ENCODE measurements at places on chromosomes 5 and 9.
A peak's percentile ranks its signal among the peaks of the same experiment; 100 is the strongest.

GRCh38 chr9:132516301-132516700 is 66.1 kb upstream of the BARHL1 start:
- DNase-seq, result no peak

DNA sequence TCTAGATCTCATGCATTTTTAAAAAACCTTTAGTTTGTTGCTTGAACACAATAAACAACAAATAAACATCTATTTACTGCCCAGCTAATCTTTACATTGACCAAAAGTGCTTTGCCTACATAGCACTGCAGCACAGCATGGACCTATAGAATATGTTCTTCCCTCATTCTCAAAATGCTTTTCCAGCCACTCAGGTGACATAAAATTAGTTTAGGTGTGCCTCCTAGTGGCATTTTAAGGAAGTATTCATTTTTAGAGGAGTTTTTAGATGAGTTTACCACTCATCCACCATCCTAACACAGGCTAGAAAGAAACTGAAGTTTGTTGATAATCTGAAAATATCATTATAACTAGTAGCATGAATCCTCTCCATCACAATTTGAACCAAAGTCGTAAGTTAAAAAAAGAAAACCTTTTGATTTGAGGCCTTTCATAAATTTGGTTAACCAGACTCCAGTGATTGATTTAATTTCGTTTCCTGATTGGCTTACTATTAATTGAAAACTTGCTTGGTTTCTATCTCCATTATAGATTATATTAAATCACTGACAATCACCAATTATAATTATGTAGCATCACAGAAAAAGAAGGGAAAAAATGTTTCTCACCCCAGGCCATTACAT is 12.6 kb downstream of the PLGRKT start:
- peak; percentile 47 for DNase-seq

GRCh38 chr5:158320178-158320674 is 461.3 kb upstream of the CLINT1 start:
- DNase-seq, result no peak

DNA sequence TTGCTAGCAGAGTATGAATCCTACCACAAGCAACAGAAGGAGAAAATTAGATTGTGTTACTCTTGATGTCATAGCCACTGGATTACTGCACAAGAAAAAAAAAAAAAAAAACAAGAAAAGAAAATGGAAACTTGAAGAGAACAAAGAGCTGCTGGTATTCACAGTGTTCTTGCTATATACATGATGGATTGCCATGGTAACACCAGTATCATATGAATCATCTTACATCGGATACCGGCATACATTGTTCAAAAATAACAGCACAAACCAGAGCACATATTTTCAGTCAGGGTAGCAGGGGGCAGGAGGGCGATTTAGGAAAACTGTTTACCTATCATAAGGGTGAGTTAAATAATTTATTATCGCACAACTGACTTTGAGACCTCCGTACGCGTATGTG is 472.9 kb downstream of the PDE4D start:
- no peak for DNase-seq

GRCh38 chr5:157842185-157842584 is 16.8 kb downstream of the CLINT1 start:
- no peak for DNase-seq

DNA sequence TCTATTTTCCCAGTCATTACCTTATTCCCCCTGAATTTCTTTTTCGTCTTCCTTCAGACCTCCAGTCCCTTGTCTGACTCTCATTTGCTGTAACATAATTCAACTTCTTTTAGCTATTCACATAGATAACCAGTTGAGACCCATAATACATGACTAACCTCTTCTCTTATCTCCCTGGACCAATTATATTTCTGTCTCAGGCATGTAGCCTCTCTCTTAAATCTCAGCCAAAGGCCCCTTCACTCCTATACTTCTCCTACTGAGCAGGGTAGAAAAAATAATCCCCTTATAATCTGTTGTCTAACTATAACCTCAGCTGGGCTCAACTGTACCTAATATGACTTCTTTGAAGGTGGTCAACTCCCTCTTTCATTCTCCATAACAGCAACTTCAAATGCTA is 20.9 kb downstream of the RANBP6 start:
- no peak for DNase-seq

GRCh38 chr5:9381464-9381863 is 164.4 kb downstream of the SEMA5A start:
- DNase-seq, result no peak

GRCh38 chr5:133851521-133851920 is 116.9 kb downstream of the C5orf15 start:
- DNase-seq, result no peak

- no peak for DNase-seq
Observed at GRCh38 chr5:132325691-132326090, 31.5 kb downstream of the SLC22A4 start.

- DNase-seq, result no peak
Observed at GRCh38 chr9:84235511-84235910, 105.0 kb downstream of the SLC28A3 start.

GRCh38 chr5:132396589-132397031 is 27.1 kb downstream of the SLC22A5 start:
- DNase-seq, result no peak

GRCh38 chr9:134378901-134379338 is 52.7 kb downstream of the RXRA start:
- no peak for DNase-seq

- peak; percentile 60 for DNase-seq
Observed at GRCh38 chr5:17143335-17143734, 74.1 kb upstream of the BASP1 start.

- no peak for DNase-seq
Observed at GRCh38 chr5:86644843-86645242, 27.1 kb downstream of the COX7C start.

DNA sequence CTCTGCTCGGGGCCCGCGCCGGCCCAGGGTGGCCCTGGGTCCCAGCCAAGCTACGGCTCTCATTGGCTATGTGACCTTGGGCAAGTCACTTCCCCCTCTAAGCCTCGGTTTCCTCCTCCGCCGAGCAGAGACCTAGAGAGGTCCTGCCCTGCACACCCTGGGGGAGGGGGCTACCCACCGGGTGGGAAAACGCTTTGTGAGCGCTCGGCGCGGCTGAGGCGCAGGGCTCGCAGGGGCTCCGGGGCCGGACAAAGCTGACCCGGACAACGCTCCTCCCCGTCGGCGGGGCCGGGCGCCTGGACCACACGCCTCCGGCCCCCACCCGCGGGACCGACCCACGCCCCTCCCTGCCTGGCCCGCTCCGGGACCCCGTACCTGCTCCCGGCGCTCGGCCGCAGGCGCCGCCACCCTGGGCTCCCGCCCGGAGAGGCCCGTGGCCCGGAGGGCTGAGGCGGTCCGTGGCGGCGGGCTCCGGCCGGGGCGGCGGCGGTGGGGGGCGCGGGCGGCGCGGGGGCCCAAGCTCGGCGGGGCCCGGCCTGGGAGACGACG is 85.7 kb upstream of the MELK start:
- DNase-seq, result peak; percentile 39

- DNase-seq, result no peak
Observed at GRCh38 chr9:128552744-128553440, 505 bp downstream of the SPTAN1 start.

DNA sequence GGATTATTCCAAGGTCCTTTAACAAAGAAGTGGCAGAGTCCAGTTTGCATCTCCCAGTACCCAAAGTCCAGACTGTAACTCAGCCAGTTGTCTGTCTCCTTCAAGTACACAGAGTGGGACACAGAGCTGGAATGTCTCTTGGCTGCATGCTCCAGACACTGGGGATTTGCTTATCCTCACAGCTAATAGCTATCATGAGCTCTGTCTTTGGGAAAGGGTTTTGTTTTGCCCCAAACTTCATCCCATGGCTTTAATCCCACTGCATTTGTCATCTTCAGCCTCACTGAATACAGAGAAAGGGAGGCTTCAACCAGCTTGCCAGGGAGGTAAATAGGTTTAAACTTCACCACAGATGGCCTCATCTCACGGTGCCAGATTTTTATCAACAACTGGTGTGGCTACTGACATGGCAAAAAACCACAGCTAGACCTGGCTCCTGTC is 412.2 kb upstream of the SLC24A2 start:
- DNase-seq, result no peak

- DNase-seq, result no peak
Observed at GRCh38 chr5:33417632-33418031, 23.1 kb upstream of the TARS1 start.

DNA sequence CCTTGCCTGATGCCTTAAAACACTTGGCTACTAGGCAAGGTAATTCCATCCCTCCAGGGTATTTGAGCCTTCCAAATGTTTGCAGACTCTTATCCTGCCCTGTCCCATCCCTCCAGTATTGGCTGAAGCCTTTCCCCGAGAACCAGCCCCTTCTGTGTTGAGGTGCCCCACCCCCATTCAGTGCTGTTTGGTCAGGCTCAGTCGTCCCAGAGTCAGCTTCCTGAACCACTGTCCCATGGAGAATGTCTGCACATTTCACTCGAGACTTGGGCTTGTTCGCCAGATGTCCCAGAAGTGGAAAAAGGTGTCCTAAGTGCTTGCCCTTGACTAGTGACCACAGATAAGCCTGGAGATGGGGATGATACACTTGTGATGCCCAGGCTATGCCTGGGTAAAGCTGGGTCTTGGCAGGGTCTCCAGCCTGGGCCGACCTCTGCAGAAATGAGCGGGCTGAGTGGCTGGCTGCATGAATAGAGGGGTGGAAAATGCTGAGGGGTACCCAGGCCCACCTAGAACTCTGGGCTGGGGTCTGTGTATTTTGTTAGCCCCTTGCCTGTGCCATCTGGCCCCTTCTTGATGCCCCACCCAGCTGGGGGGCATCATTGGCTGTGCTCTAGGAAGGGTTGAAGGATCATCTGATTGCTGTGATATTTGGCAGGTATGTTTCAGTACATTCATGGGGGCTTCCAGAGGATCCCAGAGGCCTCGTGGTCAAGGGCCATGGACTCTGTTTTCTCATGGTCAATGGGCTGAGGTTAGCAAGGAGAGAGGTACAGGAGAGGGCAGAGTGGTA is 178.4 kb downstream of the MACROH2A1 start:
- DNase-seq, result no peak

GRCh38 chr5:102307232-102307631 is 11.1 kb upstream of the SLCO4C1 start:
- DNase-seq, result no peak

DNA sequence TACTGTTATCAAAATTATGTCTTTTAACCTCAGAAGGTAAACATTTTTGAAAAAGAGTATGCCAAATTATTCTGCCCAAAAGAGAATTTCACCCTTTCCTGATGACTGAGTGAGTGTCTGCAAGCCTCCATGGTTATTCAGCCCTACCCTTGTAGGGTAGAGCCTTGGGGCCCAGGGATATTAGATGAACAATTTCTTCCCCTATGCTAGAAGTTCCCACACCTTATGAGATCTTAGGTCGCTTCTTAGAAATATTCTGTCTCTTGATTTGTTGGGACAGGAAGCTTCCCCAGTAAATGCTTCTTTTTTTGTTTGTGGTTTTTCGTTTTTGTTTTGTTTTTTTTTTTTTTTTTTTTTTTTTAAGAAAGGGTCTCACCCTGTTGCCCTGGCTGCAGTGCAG is 3.1 kb downstream of the CRB2 start:
- DNase-seq, result no peak

DNA sequence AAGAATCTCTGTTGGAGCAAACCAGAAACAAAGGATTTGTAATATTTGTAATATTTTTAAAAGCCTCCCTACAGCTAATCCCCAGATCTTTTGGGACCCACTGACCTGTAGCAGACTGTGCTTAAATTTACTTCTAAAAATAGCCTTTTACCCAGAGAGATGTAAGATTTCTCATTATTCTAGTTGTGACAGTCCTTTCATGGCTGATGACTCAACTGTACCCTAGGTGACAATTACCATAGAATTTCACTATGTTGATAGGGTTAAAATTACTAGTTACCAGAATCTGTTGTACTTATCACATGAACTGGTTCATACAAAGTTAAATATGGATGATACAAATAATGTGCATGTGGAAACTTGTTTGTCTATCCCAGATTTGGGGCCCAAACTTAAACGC is 543.9 kb upstream of the SEMA6A start:
- no peak for DNase-seq

- no peak for DNase-seq
Observed at GRCh38 chr5:180792287-180792964, 10.2 kb downstream of the MGAT1 start.

DNA sequence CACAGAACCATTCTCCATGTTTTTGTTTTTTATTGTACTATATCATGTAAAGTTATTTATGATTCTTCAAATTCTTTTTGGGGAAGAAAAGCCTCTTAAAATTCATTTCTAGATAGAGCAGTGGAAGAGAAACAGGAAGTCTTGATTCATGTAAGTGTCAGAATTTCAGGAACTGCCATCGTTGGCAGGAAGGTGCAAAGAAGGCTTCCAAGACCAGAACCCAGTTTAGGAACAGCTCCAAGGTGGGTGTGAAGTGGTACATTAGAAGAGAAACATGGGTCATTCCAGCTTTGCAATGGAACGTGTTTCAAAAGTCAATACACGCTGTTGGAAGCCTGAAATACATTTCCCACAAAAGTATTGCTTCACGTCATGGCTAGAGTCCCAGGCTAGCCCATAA is 14.8 kb downstream of the SAXO1 start:
- no peak for DNase-seq

GRCh38 chr9:70679845-70680244 is 265.4 kb upstream of the KLF9 start:
- DNase-seq, result no peak

GRCh38 chr5:84017523-84018172 is 297.0 kb upstream of the HAPLN1 start:
- DNase-seq, result no peak

DNA sequence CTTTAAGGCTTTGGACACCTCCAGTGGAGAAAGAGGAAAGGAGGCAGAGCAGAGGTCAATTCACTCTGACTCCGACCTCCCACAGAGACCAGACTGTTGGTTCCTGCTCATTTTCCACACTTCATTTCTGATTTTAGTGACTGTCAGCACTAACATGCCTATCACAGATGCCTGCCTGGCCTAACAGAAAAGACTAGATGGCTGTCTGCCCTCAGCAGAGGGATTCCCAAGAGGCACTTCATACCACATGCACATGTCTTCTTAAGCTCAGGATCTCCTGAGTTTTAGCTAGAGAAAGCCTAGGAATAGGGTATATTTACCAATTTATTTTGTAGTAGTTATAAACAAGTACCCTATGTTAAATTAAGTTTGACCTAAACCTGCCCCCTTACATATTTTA is 336.0 kb downstream of the ENC1 start:
- no peak for DNase-seq

- no peak for DNase-seq
Observed at GRCh38 chr5:67105270-67105669, 91.3 kb downstream of the CD180 start.

- no peak for DNase-seq
Observed at GRCh38 chr5:131974622-131974955, 29.1 kb upstream of the MEIKIN start.

GRCh38 chr9:130165579-130165978 is 6.6 kb upstream of the NCS1 start:
- DNase-seq, result no peak

- no peak for DNase-seq
Observed at GRCh38 chr5:122430319-122430586, 118.2 kb downstream of the SNCAIP start.

- no peak for DNase-seq
Observed at GRCh38 chr5:59102437-59102836, 519.6 kb downstream of the RAB3C start.
